Cerebellar cortex (tissue), 1 donor: ENCODE measurements at places on chromosomes 5 and 9.

- no peak for DNase-seq
Measured at GRCh38 chr9:127509955-127510299, 58.6 kb downstream of the LRSAM1 start.

- no peak for DNase-seq
Measured at GRCh38 chr5:30405821-30406220, 787.7 kb upstream of the CDH6 start.

DNA sequence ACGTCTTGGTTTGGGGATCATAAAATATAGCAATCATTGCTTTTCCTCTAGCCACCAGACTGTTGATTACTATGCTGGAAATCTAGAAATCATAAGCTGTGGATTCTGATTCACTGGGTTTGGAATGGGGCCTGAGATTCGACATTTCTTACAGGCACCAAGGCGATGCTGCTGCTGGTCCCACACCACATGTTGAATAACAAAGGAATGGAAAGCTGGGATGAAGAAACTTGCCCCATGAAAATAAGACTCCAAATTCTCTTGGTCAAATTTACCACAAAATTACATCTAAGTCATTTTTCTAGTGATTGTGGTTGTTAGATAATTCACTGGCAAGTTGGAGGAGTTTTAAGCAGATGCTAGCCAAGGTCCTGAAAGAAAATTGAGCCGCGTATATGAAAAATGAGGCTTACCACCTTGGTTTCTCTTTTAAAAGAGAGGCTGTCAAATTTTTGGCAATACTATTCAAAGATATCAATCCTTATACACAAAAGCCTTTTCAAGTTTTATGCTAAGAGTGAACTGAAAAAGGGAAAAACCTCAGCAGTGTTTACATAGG is 23.0 kb upstream of the MEIKIN start:
- DNase-seq, result no peak

- no peak for DNase-seq
Measured at GRCh38 chr5:93395971-93396379, 185.0 kb downstream of the NR2F1-AS1 start.

- no peak for DNase-seq
Measured at GRCh38 chr5:100409660-100410151, 125.5 kb upstream of the FAM174A start.
